ENCODE measurements at places on chromosomes 6 and 20.

GRCh38 chr6:27742833-27743573 is 169.2 kb downstream of the OR2B2 start:
- DNase-seq: no peak

DNA sequence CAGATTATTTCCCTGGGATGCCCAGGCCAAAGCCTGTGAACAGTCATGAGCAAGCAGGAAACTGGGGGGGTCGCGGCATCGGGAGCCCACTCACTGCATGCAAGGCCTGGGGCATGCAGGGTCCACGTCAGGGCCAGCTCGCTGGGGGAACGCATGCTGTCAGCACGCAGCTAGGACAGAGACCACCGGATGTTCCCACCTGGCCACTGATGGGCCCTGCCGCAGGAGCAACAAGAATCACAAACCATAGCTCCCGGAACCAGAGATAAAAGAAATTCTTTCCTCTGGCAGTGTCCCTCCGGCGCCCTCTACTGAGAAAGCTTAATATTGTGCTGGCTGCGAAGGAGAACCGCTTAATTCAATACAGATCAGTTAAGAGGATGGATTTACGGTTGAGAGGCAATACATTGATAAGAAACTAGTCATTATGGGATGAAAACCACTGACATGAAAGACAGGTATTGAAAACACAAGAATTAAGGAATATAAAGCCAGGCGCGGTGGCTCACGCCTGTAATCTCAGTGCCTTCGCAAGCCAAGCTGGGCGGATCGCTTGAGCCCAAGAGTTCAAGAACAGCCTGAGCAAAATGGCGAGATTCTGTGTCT is 32.6 kb downstream of the C6orf15 start:
- DNase-seq: peak; percentile 53

- DNase-seq: no peak
Observed at GRCh38 chr6:36715469-36715868, 17.8 kb downstream of the RAB44 start.

- no peak for DNase-seq
Observed at GRCh38 chr20:1846341-1846740, 48.9 kb upstream of the SIRPA start.

- no peak for DNase-seq
Observed at GRCh38 chr20:38434301-38434741, 807 bp downstream of the SNHG17 start.

- DNase-seq: no peak
Observed at GRCh38 chr6:39947611-39948068, 13.4 kb upstream of the MOCS1 start.

DNA sequence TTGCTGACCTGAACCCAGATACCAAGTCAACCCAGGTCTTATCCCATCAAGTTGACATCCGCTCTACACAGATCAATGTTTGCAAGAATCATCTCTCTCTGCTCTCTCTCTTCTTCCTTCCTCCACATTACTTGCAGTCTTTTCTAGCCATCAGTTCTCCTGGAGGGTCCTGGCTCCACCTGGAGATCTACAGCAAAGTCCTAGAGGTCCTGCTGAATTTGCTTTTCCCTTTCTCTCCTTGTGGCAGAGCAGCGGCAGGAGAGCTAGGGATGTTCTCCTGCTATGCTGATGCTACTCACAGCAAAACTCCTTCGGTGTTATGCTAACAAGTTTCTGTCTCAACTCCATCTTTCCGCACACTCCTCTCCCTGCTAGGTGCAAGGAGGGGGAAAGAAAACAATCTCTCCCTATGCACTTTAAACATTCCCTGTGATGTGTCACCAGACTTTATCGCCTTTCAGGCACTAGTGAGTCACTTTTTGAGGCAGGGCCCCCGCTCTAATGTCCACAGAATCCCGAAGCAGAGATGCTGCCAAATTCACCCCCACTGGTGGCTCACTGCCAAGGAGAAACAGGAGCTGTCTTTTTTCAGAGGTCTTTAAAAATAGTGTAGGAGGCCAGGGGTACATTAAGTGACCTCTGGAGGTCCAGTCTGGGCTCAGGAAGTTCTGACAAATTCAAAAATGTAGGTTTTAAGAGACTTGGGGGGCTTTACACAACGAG is 62.6 kb downstream of the FAM50B start:
- no peak for DNase-seq

DNA sequence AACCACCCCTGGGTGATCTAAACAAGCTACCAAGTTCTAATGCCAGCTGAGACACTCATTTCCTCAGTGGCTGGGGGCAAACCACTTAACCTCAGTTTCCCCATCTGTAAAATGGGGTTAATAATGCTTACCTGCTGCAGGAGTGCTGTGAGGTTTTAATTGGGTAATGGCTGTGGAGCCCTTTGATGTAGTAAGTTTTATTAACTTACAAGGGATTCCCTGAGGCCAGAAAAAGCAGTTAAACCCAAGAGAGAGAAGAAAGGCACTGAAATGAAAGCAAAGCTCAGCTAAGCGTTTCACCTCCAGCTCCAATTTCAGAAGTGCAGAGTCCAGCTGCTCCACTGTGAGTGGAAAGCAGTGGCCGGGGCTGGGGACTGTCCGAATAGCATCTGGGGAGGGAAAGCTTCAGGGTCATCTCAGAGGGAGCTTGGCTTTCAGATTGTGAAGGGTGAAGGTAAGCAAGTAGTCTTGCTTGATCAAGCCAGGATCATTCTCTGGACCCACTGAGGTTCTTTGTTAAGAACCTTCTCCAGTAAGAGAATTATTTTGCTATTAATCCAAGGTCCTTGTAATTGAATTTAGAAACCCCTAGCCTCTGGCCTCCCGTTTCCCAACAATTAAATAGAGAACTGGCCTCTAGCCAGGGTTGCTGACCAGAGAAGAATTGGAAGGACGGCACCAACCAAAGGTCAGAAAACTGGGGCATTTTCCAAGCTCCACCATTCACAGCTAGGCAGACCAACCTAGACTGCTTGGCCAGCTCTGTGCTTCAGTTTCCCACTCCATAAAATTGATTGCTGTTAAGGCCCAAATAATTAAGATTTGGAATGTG is 20.9 kb upstream of the TCP11 start:
- DNase-seq: no peak

GRCh38 chr20:17934141-17934862 is 34.3 kb downstream of the SNX5 start:
- no peak for DNase-seq

DNA sequence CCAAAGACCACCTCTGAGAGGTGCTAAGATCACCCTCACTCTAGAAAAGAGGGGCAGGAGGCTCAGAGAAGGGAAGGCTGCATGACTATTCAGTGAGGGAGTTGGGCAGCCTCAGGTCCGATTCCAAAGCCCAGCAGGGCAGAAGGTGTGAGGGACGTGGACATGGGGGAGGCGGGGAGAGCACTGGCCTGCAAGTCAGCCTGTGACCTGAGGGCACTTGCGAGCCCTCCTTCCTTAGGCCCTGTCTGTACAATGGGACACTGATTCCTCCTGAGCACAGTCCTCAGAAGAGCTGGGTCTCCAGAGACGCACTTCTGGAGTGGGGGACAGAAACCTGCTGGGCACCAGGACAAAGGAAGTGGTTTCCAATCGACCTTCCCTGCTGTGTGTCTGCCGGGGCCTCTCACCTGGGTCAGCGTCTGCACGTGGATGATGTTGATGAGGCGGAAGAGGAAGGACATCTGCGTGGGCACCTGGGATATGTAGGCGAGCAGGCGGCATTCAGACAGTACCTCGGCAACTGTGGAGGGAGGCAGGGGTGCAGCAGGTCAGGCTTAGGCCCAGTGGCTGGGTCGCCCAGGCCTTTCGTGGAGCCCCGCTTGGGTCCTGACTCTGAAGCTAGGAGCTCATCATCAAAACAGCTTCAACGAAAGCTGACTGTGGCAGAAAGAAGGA is 48.5 kb downstream of the MYH7B start:
- no peak for DNase-seq

- no peak for DNase-seq
Observed at GRCh38 chr20:24485981-24486380, 16.6 kb downstream of the SYNDIG1 start.

DNA sequence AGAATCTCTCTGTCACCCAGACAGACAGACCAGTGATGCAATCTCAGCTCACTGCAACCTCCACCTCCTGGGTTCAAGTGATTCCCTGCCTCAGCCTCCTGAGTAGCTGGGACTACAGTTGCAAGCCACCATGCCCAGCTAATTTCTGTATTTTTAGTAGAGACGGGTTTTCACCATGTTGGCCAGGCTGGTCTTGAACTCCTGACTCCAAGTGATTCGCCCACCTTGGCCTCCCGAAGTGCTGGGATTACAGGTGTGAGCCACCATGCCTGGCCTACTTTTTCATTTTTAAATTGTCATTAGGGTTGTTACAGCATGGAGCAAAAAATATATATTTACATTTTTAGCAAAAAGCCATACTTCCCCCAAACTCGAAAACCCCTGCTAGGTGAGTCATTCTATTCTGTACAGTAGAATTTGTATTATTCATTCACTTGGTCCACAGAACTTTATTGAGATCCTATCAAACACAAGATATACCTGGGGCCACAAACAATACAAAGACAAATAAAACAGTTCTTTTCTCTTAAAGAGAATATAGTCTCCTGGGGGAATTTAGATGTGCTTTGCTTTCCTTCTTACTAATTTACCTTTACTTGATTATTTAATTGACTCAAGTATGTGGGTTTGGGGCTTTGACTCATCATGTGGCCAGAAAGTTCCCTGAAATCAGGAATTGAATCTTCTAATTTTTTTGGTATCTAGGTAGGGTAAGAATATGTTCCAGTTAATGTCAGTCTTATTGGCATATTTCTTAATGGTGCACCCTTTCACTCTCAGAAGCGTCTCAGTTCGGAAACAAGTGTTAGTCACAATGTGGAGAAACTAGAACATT is 16.6 kb upstream of the CCND3 start:
- no peak for DNase-seq

- no peak for DNase-seq
Observed at GRCh38 chr6:131680868-131681267, 20.3 kb downstream of the OR2A4 start.

DNA sequence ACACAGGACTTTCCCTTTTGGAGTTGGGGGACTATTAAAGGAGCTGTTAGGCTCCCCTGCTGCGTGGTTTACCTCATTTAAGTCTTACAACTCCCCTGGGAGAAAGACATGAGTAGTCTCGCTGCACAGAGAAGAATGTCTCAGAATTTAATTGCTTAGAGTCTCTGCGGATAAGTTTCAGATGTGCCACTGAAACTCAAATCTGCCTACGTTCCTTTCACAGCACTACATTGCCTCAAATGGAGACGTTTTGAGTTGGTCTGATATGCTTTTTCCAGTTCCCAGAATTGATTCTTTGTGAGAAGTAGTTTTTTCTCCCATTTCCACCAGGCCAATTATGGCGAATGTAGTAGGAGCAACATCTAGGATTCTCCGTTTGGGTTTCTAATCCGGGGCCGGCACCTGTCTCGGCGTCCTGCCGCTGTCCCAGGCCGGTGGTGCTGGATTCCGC is 532 bp upstream of the SLC35F1 start:
- DNase-seq: no peak

GRCh38 chr6:165511807-165512206 is 151.2 kb downstream of the PDE10A start:
- no peak for DNase-seq

GRCh38 chr20:5652626-5653553 is 97.3 kb upstream of the SHLD1 start:
- DNase-seq: no peak

DNA sequence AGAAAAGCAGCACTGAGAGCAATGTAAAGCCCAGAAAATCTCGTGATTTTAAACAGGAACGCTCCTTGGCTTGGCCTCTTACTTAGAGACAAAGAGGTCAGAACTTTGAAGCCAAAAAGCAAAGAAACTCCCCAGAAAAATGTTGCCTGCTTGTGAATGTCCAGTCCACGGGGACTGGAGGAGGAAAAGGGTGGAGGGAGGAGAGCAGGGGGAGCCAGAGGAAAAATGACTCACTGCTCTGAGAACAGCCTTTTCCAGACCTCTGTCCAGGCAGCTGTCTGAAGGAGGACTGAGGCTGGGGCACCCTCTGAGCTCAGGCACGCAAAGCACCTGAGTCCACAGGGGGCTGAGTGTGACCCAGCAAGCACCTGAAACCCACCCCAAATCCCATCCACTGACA is 64.7 kb downstream of the TRAM2 start:
- DNase-seq: no peak

DNA sequence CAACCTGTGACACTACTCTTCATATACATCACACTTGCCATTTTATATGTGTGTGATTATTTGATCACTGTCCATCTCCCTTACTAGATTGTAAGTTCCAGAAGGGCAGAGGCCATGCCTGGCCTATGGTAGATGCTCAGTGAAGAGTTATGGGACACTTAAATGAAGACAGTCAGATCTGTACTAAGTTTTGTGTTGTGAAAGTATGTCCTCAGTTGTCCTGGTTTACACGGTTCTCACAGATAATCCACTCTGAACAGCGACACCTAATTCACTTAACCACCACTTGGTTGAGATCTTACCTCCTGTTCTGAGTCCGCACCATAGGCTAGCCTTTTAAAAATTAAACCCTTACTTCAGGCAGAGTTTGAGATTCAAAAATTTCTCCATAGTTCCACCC is 434.1 kb upstream of the SOX4 start:
- DNase-seq: no peak

- DNase-seq: no peak
Observed at GRCh38 chr6:133390168-133390567, 149.0 kb downstream of the EYA4 start.

- no peak for DNase-seq
Observed at GRCh38 chr6:72182337-72183246, 296.2 kb downstream of the RIMS1 start.

DNA sequence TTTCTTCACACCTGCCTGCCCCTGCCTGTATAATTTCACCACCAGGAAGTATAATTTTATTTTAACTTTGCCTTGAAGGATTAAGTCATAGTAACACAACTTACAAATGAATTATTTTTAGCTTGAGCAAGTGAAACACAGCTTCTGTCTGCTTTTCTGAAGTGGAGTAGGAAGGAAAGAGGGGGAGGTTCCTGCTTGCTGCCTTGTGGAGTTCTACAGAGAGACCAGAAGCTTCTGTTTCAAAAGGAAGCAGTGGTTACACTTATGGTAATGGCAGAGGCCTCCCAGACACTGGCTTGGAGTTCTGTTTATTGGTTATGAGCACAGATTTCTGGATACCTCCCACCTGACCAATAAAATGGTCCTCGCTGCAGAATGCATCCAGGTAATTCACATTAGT is 159.6 kb downstream of the TMEM200A start:
- DNase-seq: no peak

- DNase-seq: no peak
Observed at GRCh38 chr6:23311211-23311610, 741.8 kb downstream of the HDGFL1 start.

GRCh38 chr6:10048370-10049297 is 366.2 kb downstream of the TFAP2A start:
- DNase-seq: no peak

DNA sequence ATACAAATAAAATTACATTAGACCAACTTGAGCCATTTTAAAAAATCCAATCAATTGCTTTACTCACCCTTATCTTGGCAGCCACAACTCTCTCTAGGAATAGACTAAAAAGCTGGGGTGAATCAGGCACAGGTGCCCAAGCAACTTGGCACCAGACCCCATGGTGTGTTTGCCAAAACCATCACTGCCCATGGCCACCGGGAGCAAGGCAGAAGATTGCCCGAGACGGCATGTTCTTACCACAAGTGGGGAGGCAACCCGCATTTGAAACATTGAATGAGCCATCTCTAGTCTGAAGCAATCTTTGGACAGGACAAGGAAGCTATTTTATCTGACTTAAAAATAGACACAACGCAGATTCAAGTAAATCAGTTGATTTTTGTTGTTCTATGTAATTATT is 69.0 kb downstream of the SMLR1 start:
- no peak for DNase-seq

Data from stimulated activated CD4-positive, alpha-beta T cell treated with anti-CD3 and anti-CD28 coated beads, TNF-alpha, amount 100 ng/mL, for 24 hours (primary cell).